Activated CD8-positive, alpha-beta T cell treated with anti-CD3 and anti-CD28 coated beads for 36 hours (primary cell): ENCODE measurements at places on chromosomes 16 and 17. TPM values are rescaled to one million over a fixed set of nuclear protein-coding genes. Genes with fewer than 3 reads are reported as not detected.

DNA sequence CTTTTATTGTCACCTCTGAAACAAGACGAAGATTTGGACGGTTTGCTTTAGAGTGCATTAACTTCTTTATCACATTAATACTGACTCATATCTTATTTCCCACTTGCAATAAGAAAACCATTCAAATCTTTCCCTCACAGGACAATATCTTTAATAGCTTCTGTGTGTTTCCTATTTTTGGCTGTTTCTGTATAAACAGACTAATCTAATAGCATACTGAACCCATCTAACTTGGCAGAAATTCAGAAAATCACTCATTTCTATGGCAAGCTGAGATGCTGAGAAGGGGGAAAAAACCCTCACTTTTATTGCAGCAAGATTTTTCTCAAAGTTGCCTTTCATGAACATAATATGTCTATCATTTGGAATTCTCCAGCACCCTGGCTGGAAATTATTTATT lies 524.9 kb downstream of the WWOX start:
- H3K27ac ChIP-seq: no peak overlapping the region
- no peak overlapping the region for H3K4me3 ChIP-seq
- no peaks in the 10 kb centered on the region for H3K4me1 ChIP-seq
- DNase-seq: no peak

GRCh38 chr17:6713918-6714271 lies 726 bp upstream of the SLC13A5 start:
- peak overlapping the region; percentile 18 for H3K4me3 ChIP-seq
- DNase-seq: no peak
- peaks cover 14% of the 10 kb centered on the region for H3K4me1 ChIP-seq
- no peak overlapping the region for H3K27ac ChIP-seq
- H3K27me3 ChIP-seq: peaks cover 54% of the 10 kb centered on the region

DNA sequence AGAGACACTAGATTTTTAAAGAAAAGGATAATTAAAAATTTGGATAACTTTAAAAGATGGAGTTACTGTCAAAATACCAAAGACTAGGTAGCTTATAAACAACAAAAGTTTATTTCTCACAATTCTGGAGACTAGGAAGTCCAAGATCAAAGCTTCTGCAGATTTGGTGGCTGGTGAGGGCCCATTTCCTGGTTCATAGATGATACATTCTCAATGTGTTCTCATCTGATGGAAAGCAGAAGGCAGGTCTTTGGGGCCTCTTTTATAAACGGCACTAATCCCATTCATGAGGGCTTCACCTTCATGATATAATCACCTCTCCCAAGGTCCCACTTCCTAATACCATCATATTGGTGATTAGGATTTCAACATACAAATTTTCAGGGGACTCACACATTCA lies 33.7 kb downstream of the NLK start:
- no peaks in the 10 kb centered on the region for H3K27me3 ChIP-seq
- no peak overlapping the region for H3K27ac ChIP-seq
- no peak overlapping the region for H3K4me3 ChIP-seq
- peaks cover 7% of the 10 kb centered on the region for H3K36me3 ChIP-seq
- DNase-seq: no peak

DNA sequence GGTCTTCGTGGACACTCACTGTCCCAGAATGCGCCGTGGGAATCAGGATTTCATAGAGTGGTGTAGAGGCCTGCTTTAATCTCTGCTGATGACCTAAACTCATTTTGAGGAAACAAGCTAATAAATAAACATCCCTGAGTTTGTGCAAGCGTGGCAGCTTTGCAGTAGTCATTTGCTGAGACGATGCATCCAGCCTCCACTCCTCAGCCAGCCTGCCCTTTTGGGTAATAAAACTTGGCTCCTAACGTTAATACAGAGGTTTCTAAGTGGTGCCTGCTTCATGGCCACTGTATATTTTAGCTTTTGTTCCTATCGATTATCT lies 1.3 kb downstream of the DGKE start:
- H3K36me3 ChIP-seq: peaks cover 49% of the 10 kb centered on the region
- H3K27me3 ChIP-seq: no peaks in the 10 kb centered on the region
- peak overlapping the region; percentile 94 for H3K27ac ChIP-seq

DNA sequence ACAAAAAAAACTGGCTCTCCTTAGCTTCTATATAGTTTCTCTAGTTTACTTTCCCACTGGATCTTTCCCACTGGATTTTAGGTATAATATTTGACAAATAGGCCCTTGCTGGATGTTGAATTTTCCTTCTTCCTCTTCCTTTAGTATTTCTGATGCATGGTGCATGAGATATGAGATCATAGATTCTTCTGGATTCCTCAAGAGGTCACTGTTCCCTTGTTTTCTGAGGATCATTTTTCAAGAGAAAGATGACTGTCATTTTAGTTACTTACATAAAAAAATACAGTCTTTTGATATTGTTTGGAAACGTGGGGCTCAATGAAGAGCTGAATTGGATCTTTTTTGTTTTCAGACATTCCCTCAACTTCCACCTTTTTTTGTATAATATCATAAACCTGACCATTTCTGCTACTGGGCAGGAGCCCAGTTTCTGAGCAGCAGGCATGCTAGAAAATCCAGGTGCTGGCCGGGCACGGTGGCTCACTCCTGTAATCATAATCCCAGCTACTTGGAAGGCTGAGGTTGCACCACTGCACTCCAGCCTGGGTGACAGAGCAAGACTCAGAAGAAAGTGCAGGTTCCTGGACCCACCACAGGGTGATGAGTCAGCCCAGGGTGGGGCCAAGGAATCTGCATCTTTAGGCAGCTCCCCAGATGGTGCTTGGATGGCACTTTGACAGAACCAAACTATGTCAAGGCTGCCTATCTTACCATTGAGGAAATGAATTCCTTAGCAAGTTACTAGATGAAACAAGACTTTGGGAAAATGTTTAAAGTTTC lies 70.3 kb downstream of the SDR42E1 start:
- H3K36me3 ChIP-seq: no peaks in the 10 kb centered on the region
- DNase-seq: peak; percentile 7
- H3K4me1 ChIP-seq: no peaks in the 10 kb centered on the region
- H3K27me3 ChIP-seq: no peaks in the 10 kb centered on the region

Gene KIF2B
- not detected for total RNA-seq

Gene DOC2B
- not detected for total RNA-seq

- no peaks in the 10 kb centered on the region for H3K27me3 ChIP-seq
- DNase-seq: no peak
- H3K27ac ChIP-seq: no peak overlapping the region
- no peaks in the 10 kb centered on the region for H3K4me1 ChIP-seq
- no peaks in the 10 kb centered on the region for H3K36me3 ChIP-seq
- H3K4me3 ChIP-seq: no peak overlapping the region
These were observed 10.8 kb upstream of the TAOK1 start for GRCh38 chr17:29379084-29379991.

- H3K4me3 ChIP-seq: peak overlapping the region; percentile 81
- H3K27ac ChIP-seq: peak overlapping the region; percentile 96
- peaks cover 82% of the 10 kb centered on the region for H3K36me3 ChIP-seq
- H3K27me3 ChIP-seq: no peaks in the 10 kb centered on the region
- H3K4me1 ChIP-seq: peaks cover 11% of the 10 kb centered on the region
These were observed 11.3 kb upstream of the TSPOAP1 start for GRCh38 chr17:58339755-58340404.

DNA sequence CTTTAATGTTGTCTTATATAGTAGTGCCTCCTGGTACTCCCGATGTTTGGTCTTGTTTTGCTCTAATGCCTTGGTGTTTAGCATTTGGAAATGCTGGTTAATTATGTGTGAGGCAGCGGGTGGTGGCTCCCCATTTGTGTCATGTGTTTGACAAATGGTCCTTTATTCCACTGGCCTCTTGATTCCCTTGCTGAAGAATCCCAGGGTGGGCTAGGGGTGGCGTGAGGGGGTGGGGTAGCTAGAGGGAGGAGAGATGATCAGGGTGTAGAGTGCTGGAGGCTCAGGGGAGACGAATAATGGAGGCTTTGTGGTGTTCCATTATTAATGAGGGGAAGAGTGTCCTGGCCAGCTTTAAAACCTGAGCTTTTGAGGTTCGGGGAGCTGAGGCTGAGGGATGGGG lies 5.4 kb downstream of the DYNLL2 start:
- peaks cover 61% of the 10 kb centered on the region for H3K4me1 ChIP-seq
- H3K27me3 ChIP-seq: no peaks in the 10 kb centered on the region
- DNase-seq: no peak

Gene CBX1
- 53.0 TPM for total RNA-seq

DNA sequence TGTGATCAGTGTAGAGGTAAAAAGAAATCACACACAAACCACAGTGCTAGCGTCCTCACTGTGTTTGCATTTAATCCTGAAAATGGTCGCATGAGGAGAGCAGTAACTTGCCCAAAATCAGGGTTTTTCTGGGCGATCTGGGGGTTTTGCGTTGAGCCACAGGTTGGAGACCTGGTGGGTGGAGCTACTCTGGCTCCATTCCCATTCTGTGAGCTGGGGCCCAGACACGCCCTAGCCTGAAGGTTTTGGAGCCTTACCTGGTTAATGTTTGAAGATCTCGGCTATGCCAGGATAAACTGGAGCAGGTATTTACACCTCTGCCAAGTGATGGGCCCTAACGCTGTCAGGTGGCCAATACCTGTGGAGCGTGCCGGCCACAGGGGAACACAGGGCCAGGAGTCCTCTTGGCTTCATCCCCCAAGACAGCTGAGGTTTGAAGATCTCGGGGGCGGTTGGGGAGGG lies 48.4 kb downstream of the MPRIP start:
- H3K36me3 ChIP-seq: peaks cover 4% of the 10 kb centered on the region
- no peak overlapping the region for H3K27ac ChIP-seq
- DNase-seq: no peak
- H3K4me3 ChIP-seq: no peak overlapping the region

Gene SULT1A4
- total RNA-seq: 2.3 TPM

Gene NPIPA8
- total RNA-seq: not detected

Gene KRT39
- not detected for total RNA-seq

Gene NKD1
- 1.9 TPM for total RNA-seq

DNA sequence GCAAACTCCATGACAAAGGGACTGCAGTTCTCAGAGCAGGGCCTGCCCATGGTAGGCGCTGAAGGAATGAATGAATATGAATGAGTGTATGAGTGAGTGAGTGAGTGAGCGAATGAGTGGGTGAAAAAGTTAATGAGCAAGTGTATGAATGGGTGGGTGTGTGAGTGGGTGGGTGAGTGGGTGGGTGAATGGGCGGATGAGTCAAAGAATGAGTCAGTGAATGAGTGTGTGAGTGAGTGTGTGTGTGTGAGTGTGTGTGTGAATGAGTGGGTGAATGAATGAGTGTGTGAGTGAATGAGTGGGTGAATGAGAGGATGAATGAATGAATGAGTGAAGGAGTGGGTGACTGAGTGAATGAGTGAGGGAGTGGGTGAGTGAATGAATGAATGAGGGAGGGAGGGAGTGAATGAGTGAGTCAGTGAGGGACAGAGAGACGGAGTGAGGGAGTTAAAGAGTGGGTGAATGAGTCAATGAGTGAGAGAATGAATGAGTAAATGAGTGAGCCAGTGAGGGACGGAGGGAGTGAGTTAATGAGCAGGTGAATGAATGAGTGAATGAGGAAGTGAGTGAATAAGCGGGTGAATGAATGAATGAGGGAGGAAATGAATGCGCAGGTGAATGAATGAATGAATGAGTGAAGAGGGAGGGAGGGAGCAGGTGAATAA lies 11.1 kb upstream of the CHMP6 start:
- peak; percentile 43 for DNase-seq
- H3K27ac ChIP-seq: no peak overlapping the region
- H3K36me3 ChIP-seq: no peaks in the 10 kb centered on the region
- H3K4me1 ChIP-seq: peaks cover 9% of the 10 kb centered on the region
- H3K4me3 ChIP-seq: no peak overlapping the region
- H3K27me3 ChIP-seq: peaks cover 10% of the 10 kb centered on the region

GRCh38 chr17:73555199-73555960 lies 88.9 kb downstream of the SDK2 start:
- no peak for DNase-seq
- H3K4me3 ChIP-seq: no peak overlapping the region
- H3K4me1 ChIP-seq: peaks cover 7% of the 10 kb centered on the region
- H3K36me3 ChIP-seq: no peaks in the 10 kb centered on the region
- no peaks in the 10 kb centered on the region for H3K27me3 ChIP-seq
- no peak overlapping the region for H3K27ac ChIP-seq

- H3K27me3 ChIP-seq: no peaks in the 10 kb centered on the region
- no peak overlapping the region for H3K4me3 ChIP-seq
- peaks cover 67% of the 10 kb centered on the region for H3K36me3 ChIP-seq
- peaks cover 59% of the 10 kb centered on the region for H3K4me1 ChIP-seq
- DNase-seq: peak; percentile 48
These were observed 11.3 kb downstream of the TMC6 start for GRCh38 chr17:78117027-78117981.

DNA sequence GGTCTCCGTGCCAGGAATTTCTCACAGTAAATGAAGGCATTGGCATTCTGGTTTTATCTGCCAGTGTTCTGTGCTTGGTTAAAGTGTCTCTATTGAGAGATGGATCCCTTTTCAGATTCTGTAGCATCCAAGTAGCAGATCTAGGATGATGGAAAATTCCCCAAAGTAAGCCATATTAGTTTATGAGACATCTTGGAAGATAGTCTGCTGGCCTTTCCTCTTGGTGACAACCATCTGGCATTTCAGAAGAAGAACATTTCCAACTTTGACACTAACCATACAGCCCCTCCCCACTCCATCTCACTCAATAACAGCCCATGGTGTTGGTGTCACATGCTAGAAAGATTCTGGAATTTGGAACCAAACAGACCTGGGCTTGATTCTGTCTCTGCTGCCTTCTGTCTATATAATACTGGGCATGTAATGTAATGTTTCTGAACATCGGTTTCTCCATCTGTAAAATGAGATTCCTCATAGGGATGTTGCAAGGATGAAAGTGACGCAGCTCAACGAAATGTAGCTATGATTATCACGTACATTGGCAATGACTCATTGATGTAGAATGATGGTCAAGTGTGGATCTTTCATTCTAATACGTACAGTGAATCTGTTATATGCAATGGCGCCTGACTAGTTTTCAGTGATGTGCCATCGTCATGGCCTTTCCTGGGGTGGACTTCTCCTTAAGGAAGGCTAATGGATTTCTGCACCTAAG lies 32.6 kb upstream of the PIRT start:
- no peak overlapping the region for H3K27ac ChIP-seq
- no peak for DNase-seq
- H3K4me1 ChIP-seq: no peaks in the 10 kb centered on the region
- H3K4me3 ChIP-seq: no peak overlapping the region

DNA sequence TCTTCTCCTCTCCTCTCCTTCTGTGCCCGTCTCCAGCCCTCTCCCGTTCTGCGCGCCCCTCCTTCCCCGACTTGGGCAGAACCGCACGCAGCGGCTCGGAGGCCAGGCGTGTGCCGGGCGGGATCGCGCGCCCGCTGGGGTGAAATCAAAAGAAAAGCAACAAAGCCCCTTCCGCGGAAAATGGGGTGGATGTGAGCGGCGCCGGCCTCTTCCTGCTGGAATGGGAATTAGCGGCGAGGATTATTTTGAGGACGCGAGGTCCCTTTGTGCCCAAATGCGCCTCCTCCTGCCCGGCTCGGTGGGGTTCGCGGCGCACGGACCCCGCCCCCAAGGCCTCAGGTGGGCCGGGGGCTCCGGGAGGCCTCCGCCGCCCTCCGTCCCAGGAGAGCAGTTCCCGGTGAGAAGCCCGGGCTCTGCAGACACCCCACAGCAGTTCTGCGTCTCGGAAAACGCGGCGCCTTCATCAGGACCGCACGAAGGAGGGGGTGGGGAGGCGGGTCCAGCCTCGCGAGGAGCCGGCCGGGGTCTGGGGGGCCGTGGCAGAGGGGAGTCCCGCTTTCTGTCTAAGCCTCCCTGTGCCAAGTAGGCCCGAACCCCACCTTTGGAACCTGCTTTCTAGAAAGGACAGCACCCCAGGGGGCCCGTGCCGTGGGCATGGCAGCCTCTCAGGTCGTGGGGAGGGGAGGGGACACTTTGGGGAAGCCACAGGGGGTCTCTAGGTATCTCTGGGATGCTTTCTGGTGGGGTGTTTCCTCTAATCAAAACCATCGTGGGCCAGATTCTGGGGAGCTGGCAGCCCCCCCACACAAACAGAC lies 91.0 kb upstream of the CBX4 start:
- H3K27ac ChIP-seq: no peak overlapping the region
- no peaks in the 10 kb centered on the region for H3K36me3 ChIP-seq
- H3K27me3 ChIP-seq: peaks cover 12% of the 10 kb centered on the region
- no peak overlapping the region for H3K4me3 ChIP-seq

Gene TMC7
- not detected for total RNA-seq

Gene CAPNS2
- total RNA-seq: not detected
